ENCODE measurements at places on chromosomes 3 and 15. TPM values are rescaled to one million over a fixed set of nuclear protein-coding genes. Genes with fewer than 3 reads are reported as not detected.

GRCh38 chr3:185730550-185730949, 94.3 kb downstream of the IGF2BP2 start:
- H3K27ac ChIP-seq = no peak overlapping the region
- H3K36me3 ChIP-seq = no peaks in the 10 kb centered on the region

- DNase-seq = no peak
- H3K4me1 ChIP-seq = no peaks in the 10 kb centered on the region
- no peak overlapping the region for H3K27ac ChIP-seq
Observed at GRCh38 chr3:159609625-159610024, 379.0 kb upstream of the IL12A start.

DNA sequence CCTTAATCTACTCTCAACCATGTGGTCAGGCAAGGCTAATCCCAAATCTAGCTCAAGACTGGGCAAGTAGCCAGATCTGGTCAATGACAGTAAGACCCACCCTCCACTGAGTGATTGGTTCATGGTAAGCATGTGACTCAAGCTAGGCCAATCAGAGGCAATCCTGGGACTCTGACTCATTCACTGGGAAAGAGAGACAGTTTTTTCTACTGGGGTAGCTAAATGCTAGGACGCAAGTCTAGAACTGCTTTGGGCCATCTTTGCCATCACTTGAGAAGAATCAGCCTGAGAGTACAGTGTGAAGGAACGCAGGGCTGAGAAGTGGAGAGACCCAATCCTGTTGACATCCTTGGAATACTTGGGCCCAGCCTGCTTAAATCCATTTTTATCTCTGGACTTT, 9.4 kb upstream of the RAD18 start:
- no peaks in the 10 kb centered on the region for H3K36me3 ChIP-seq
- H3K4me1 ChIP-seq = no peaks in the 10 kb centered on the region
- no peaks in the 10 kb centered on the region for H3K27me3 ChIP-seq
- no peak overlapping the region for H3K4me3 ChIP-seq

DNA sequence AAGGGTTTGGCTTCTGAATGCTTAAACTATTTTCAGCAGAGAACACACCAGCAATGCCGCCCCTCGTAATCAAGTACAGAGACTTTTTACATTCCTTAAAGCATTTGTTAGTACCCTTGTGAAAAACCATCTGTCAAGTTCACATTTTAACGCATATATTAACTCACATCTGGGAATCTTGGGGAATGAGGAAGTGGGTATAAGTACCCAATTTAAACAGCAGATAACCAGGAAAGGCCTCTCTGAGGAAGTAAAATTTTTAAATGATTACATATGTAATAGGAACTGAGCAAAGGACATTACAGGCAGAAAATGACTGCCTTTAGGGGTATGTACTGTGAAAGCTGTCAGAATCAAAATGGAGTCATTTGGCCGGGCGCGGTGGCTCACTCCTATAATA, 12.8 kb upstream of the CFAP44 start:
- no peak overlapping the region for H3K4me3 ChIP-seq
- no peaks in the 10 kb centered on the region for H3K36me3 ChIP-seq
- no peak overlapping the region for H3K27ac ChIP-seq
- no peaks in the 10 kb centered on the region for H3K4me1 ChIP-seq

- H3K4me3 ChIP-seq = no peak overlapping the region
- H3K36me3 ChIP-seq = no peaks in the 10 kb centered on the region
- H3K27ac ChIP-seq = no peak overlapping the region
- no peaks in the 10 kb centered on the region for H3K4me1 ChIP-seq
- no peaks in the 10 kb centered on the region for H3K27me3 ChIP-seq
Observed at GRCh38 chr15:65818927-65819562, 27.0 kb upstream of the DENND4A start.

- no peaks in the 10 kb centered on the region for H3K4me1 ChIP-seq
- DNase-seq = no peak
- H3K36me3 ChIP-seq = no peaks in the 10 kb centered on the region
- no peak overlapping the region for H3K27ac ChIP-seq
- H3K4me3 ChIP-seq = no peak overlapping the region
- H3K27me3 ChIP-seq = no peaks in the 10 kb centered on the region
Observed at GRCh38 chr3:46132565-46132964, 75.5 kb downstream of the CCR1 start.

GRCh38 chr3:40995271-40995670, 204.0 kb upstream of the CTNNB1 start:
- no peaks in the 10 kb centered on the region for H3K27me3 ChIP-seq
- H3K4me1 ChIP-seq = peaks cover 29% of the 10 kb centered on the region
- H3K36me3 ChIP-seq = no peaks in the 10 kb centered on the region
- no peak overlapping the region for H3K4me3 ChIP-seq
- no peak overlapping the region for H3K27ac ChIP-seq
- DNase-seq = no peak

DNA sequence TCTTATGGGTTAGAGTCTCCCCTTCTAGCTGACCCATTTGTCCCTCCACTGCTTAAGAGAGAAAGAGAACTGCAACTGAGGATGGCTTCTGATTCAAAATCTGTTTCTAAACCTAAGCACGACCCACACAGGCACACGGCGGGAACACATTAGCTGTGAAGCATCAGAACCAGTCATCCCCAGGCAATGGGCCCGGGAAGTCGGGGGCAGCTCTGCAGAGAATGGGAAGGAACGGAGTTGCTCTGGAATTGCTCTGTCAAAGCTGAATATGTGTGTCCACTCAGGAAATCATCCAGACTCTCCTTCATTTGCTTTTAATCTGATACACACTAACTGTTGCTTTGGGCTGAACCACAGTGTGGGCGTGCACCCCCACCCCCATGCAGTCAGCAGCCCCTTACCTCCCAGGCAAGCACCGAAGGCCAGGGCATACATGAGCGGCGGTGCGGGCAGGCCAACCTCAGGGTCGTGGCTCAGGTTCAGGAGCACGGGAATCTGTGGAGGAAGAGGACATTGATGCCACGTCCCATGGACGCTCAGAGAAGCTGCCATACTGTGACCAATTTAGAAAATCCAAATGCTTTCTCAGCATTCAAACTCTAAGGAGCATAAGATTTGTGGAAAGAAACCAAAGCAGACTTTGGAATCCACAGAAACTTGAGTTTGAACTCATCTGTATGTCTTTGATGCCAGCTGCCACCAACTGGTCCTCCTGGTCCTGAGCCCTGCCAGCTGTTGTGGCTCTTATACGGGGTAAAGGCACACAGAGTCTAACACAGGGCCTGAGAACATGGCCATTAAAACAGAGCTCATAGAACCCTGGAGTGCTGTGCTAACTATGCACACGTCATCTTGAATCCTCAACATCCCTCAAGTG, 247.9 kb downstream of the OCA2 start:
- no peak for DNase-seq
- H3K27ac ChIP-seq = no peak overlapping the region
- H3K36me3 ChIP-seq = no peaks in the 10 kb centered on the region
- H3K4me1 ChIP-seq = no peaks in the 10 kb centered on the region
- no peaks in the 10 kb centered on the region for H3K27me3 ChIP-seq

DNA sequence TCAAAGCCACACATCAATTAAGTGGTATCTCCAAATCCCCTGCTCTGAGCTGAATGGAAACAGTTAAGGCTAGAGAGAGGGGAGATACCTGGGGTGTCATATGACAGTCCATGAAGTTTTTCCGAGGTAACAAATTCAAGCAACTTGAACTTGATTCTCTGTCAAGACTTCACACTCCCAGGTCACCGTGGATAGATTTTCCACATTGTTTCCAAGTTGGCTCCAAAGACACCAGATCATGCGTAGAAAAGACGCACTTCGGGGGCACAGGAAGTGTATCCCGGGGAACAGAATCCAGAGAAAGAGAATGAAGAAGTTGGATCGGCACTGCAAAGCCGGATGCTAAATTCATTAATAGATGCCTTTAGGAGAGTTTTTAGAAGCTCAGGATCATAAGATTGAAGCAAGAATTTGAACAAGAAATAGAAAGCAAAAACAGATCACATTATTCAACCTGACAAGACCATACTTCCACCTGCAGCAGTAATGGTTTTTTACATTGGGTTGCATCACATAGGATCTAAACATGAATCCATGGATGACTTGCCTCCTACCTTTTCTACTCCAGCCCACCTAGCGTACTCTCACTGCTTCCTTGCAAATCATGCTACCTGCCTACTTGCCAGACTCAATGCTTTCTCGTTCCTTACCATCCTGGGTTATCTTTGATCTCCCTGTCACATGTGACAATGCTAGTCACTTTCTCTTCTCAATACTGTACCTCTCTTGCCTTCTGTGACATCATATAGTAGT, 253.0 kb upstream of the ADAMTS9 start:
- H3K36me3 ChIP-seq = no peaks in the 10 kb centered on the region
- no peak overlapping the region for H3K4me3 ChIP-seq
- peaks cover 18% of the 10 kb centered on the region for H3K4me1 ChIP-seq
- DNase-seq = no peak

- H3K4me3 ChIP-seq = no peak overlapping the region
- DNase-seq = no peak
- H3K27ac ChIP-seq = no peak overlapping the region
- H3K36me3 ChIP-seq = no peaks in the 10 kb centered on the region
- H3K4me1 ChIP-seq = no peaks in the 10 kb centered on the region
Observed at GRCh38 chr3:24182756-24183155, 237.7 kb downstream of the NR1D2 start.

DNA sequence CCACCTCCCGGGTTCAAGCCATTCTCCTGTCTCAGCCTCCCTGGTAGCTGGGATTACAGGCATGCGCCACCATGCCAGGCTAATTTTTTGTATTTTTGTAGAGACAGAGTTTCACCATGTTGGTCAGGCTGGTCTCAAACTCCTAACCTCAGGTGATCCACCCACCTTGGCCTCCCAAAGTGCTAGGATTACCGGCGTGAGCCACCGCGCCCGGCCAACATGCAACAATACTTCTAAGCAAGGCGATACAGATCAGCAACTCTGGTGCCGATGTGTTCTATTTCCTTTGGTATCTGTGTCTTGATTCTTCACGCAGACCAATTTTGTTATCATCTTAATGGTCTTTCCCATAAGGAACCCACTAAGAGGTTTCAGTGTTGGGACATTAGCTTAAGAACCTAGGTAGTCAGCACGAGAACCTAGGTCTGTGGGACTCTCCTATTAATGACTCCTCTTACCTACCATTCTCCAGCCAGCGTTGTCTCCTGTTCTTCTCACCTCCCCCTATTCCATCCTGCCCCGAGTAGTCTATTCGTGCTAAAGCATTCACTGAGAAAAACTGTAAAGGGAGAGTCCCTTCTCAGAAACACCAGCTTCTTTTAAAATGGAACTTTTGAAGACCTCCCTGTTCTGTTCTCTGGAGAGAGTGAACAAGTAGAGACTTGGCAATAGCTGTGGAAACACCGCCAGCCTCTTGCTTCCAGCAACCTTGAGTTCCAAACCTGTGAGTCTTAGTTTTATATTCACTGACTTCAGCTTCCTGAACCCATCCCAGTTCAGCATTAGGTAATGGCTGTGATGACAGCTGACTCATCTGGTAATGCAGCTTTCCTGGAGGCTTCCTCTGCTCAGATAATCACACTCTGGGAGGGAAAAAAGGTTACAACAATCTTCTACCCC, 61.2 kb downstream of the TSC22D2 start:
- no peaks in the 10 kb centered on the region for H3K36me3 ChIP-seq
- H3K27ac ChIP-seq = no peak overlapping the region
- peaks cover 11% of the 10 kb centered on the region for H3K4me1 ChIP-seq
- no peak for DNase-seq

DNA sequence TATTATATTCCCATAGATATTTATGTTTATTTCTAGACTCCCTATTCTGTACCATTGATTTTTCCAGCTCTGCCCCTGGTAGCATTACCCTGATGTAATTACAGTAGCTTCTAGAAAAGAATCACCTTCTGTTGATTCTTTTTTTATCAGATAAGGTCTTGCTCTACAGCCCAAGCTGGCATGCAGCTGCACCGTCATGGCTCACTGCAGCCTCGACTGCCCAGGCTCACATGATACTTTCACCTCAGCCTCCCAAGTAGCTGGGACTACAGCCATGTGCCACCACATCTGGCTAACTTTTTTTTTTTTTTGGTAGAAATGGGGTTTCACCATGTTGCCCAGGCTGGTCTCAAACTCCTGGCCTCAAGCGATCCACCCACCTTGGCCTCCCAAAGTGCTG, 41.8 kb downstream of the SLC24A1 start:
- no peaks in the 10 kb centered on the region for H3K27me3 ChIP-seq
- no peaks in the 10 kb centered on the region for H3K36me3 ChIP-seq

Gene ASB14
- total RNA-seq = not detected

Gene FAM131A
- total RNA-seq = 14.8 TPM

Gene NBEAL2
- 79.9 TPM for total RNA-seq

Gene AGBL1
- 0.03 TPM for total RNA-seq

Gene DIS3L
- total RNA-seq = 21.8 TPM
